ENCODE measurements at places on chromosomes 16 and 17.

DNA sequence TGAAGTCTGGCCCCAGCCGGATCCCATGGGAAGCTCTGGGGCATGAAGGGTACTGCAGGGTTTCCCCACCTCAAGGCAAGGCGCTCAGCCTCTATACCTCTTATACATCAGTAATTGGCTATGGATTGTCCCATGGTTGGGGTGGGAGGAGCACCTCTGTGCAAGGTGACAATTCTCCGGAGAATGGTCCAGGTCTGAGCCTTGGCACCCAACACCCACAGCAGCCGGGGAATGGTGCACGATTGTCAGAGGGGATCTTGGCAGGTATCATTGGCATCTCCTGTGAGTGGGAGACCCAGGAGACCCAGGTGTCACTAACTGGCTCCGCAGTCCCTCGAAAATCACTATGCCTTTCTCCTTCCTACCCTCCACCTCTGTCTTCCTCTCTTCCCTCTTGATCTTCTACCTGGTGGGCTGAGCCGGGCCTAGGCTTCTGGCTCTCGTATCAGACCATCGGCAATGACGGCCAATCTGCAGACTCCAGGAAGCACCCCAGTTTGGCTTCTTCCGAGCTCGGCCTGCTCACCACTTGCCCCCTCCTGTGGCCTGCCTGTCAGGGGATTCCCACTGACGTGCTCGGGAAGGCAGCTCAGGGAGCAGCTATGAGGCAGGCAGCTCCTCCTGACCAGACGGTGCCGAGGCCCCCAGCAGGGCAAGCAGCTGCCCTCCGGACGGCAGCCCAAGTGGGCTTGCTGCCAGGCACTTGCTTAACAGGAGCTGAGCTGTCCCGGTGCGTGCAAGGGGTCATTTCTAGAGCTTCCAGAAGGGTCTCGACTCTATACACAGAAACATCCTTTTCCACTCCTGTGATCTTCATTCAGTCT is 10.0 kb upstream of the CALB2 start:
- DNase-seq, result no peak

GRCh38 chr17:64075913-64076312 is 54.0 kb downstream of the ERN1 start:
- DNase-seq, result no peak

DNA sequence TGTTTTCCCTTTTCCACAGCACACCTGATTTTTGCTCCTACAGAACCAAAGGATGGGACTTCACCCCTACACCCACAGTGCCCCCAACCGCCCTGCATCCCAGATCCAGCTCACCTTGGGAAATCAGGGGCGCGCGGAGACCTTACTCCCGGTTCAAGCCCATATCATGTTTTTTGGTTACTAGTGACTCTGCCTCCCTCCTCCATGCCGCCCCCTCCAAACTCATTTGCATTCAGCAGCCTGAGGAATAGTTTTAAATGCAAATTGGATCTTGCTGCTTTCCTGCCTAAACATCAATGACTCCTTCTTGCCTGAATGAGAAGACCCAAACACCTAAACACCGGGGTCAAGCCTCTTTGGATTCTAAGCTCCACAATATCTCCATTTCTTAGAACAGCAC is 331.8 kb downstream of the TMEM114 start:
- DNase-seq, result no peak

DNA sequence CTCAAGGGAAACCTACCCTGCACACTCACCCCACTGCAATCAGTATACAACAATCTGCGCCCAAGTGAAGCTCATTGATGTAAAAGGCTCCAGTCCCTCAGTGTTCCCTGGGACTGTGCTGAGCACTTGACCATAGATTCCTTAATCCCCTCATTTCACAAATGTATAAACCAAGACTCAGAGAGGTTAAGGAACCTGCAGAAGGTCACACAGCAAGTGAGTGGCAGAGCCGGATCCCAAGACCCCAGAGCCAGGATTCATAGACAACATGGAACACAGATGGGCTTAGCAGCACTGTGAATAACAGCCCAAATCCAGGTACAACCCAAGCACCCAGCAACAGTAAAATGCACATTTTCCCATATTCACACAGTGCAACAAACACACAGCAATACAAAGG is 225.7 kb downstream of the C16orf78 start:
- no peak for DNase-seq

- no peak for DNase-seq
Measured at GRCh38 chr17:52986056-52986662, 827.6 kb upstream of the CA10 start.

DNA sequence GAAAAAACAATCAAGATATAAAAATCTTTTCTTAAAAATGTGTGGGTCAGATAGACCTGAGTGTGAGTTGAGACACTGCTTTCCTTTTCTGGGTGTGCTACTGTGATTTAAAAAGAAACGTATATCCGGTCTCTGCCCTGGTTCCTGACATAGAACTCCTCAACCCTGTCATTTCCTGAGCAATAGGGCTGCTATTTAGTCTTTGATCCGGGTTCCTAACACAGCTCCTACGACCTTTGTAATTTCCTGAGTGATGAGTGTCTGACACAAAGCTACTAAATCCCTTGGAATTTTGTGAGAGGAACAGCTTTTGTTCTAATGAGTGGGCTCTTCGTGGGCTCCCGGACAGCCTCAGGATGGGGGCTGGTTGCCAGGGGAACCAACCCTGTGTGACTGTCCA is 93.9 kb upstream of the FA2H start:
- no peak for DNase-seq

DNA sequence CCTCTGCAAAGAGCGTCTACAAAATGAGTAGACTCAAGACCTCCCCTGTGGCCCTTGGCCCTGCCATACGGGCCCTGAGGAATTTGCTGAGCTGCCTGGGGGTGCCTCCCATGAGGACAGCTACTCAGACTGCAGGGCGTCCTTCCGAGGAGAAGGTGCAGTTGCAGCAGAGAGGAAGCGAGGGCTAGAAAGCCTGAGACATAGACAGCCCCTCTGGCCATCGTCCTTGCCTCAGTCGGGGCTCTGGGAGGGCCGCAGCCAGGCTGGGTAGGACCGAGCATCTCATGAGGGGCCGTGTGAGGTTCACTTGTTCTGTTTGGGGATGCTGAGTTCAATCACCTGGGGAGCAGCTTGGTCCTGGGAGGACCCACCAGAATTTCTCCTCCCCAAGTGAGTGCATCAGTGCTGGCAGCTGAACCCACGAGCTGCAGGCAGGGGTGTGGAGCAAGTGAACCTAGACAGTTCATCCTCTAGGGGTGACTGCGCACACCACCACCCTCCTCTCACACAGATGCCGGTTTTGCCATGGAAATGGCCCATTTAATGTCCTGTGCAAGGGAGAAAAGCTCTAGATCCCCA is 20.3 kb downstream of the RAB11FIP4 start:
- DNase-seq, result no peak

GRCh38 chr17:31437720-31438400 is 46.4 kb downstream of the RAB11FIP4 start:
- DNase-seq, result no peak

DNA sequence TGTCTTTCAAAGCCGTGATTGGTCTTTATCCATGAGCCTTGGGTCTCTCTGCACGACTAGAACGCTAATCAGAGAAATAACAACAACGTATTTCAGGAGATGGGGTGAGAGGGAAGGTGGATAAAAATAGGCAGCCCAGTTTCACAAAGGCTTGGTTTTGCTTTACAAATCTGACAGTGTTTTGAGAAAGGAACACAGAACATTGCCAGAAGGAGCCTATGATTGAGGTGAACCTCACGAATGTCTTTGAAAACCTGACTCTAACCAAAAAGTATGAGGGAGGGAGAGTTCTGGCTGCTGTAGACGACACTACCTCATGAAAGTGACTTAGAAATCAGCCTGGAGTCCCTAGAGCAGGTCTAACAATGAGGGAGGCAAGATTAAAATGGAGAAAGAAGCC is 38.0 kb upstream of the NOL11 start:
- DNase-seq, result no peak

DNA sequence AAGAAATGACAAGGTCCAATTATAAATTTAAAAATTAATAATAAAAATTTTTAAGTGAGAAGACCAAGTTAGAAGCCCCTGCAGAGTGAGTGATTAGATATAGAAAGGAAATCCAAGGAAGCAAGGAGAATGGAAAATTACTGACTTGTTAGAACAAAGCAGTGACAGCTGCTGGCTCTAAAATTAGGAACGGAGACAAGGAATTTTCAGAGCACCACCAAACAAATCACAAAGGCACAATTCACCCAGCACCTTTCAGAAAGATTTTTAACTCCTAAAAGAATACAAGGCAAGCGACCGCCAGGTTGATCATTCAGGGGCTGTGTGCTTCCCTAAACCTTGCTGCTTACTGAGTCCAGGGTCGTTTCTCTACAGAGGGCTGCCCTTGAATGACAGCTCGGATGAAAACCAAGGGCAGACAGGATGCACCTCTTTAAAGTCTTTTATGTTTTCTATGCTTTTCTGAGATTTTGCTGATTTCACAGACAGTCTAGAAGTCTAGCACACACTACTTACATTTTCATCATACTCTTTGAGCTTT is 45.4 kb upstream of the GINS3 start:
- DNase-seq, result no peak

DNA sequence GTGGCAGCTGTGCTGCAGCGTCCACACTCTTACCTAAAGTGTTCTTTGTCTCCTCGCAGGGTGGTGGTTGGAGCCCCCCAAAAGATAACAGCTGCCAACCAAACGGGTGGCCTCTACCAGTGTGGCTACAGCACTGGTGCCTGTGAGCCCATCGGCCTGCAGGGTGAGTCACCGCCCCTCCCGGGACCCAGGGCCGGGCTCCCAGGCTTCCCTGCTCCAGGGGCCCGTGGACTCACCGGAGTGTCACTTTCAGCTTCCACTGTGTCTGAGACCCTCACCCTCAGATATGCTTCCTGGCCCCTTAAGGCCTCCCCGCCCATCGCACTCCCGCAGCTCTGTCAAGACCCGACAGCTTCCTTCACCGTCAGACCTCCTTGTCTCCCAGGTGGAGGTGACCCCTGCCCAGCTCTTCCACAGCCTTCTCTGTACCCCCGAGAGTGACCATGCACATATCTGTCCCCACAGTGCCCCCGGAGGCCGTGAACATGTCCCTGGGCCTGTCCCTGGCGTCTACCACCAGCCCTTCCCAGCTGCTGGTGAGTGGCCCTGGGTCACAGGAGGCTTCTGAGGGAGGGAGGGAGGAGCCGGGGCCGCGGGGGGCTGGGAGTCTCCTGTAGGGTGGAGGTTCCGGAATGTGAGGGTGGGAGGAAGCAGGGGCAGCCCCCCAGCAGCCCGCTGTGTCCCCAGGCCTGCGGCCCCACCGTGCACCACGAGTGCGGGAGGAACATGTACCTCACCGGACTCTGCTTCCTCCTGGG is 1.8 kb downstream of the ITGAX start:
- DNase-seq, result no peak

DNA sequence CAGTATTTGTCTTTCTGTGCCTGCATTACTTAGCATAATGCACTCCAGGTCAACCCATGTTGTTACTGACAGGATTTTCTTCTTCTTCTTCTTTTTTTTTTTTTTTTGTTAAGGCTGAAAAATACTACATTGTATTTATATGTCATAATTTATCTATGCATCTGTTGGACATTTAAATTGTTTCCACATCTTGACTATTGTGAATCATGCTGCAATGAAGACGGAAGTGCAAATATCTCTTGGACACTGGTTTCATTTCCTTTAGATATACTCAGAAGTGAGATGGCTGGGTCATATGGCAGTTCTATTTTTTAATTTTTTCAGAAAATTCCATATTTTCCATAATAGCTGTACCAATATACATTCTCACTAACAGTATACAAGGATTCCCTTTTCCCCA is 272.7 kb upstream of the PMFBP1 start:
- DNase-seq, result no peak

DNA sequence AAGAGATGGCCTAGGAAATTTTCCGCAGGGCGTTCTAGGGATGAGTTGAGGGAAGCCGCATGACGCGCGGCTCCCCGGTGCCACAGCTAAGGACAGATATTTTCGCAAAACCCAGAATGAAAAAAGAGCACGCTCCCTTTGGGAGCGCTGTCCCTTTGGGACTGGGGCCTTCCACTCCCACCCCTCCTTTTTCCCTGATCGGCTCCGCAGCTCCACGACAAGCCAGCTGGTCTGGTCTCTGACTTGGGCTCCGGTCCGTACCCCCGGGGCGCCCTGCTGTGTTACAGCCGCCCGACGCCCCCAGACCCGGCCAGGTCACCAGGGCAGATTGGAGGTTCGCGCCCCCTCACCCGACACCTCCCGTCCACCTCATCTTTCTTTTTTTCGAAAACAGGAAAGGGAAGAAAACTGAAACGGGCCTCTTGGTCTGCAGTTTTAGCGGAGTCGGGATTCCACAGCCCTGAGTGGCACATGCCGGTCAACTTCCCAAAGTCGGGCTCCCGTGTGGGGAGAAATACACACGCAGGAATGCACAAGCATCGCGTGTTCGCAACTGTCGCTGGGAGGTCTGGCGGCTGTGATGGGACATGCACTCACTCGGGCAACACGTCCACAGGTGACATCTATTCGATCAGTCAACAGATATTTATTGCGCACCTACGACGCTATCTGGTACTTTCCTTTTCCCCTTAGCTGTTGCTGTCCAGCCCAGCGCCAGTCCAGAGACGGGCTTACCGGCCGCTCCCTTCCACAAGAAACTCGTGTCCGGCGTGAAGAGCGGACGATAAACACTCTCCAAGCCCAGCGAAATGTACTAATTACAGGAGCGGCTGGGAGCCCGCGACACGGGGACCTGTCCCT is 3.9 kb upstream of the SOX9 start:
- no peak for DNase-seq

- no peak for DNase-seq
Measured at GRCh38 chr17:53217311-53217710, 605.4 kb upstream of the KIF2B start.

GRCh38 chr17:35374766-35375344 is 1.4 kb upstream of the SLFN11 start:
- no peak for DNase-seq

- no peak for DNase-seq
Measured at GRCh38 chr16:1613728-1614455, 1.7 kb downstream of the CRAMP1 start.

DNA sequence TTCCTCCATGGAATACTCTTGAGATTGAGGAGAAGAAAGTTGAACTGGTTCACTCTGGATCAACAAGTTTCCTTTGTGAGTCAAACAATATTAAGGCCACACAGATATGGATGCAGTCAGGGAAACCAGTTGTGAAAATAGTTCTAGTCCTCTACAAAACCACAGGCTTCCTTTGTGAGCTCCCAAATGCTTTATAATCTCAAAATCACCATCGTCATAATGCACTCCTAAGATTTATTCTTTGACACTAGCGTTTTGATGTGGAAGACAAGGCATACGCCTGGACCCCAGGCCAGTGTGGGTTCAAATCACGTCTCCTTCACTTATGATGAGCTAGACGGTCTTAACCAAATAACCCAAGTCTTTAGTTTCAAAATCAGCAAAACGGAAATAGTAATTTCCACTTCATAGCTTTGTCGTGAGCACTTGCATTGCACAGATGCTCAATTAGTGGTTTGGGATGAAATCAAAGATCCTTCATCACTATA is 142.6 kb downstream of the STX8 start:
- no peak for DNase-seq
